ENCODE measurements at places on chromosomes 1 and 21. TPM values are rescaled to one million over a fixed set of nuclear protein-coding genes. Genes with fewer than 3 reads are reported as not detected.

DNA sequence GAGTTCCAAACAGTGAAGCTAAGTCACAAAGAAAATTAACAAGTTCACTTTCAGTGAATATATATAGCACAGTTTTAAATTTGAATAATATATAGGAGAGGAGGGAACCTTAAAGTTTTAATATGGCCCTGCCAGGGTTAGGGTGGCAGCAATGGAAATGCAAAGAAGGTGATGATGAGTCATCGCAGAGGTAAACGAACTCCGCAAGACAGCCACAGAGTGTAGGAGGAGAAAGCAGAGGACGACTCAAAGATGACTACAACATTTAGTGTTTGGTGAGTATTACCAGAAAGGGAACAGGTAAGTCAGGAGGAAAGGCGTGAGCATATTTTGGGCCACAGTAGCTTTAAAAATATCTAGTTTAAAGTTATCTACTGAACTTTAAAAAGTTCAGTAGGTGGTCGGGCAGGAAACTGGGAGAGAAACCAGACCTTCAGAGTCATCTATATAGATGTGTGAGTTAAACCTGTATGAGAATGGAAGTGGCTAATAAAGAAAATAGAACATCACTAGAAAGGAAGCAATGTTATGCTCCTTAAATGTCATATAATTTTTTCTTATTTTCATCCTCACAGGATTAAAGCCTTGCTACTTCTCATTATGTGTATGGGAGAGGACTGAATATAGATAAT is 75.7 kb downstream of the UCHL5 start:
- no peak for DNase-seq

GRCh38 chr1:62494137-62494536 is 57.3 kb downstream of the USP1 start:
- DNase-seq = no peak

DNA sequence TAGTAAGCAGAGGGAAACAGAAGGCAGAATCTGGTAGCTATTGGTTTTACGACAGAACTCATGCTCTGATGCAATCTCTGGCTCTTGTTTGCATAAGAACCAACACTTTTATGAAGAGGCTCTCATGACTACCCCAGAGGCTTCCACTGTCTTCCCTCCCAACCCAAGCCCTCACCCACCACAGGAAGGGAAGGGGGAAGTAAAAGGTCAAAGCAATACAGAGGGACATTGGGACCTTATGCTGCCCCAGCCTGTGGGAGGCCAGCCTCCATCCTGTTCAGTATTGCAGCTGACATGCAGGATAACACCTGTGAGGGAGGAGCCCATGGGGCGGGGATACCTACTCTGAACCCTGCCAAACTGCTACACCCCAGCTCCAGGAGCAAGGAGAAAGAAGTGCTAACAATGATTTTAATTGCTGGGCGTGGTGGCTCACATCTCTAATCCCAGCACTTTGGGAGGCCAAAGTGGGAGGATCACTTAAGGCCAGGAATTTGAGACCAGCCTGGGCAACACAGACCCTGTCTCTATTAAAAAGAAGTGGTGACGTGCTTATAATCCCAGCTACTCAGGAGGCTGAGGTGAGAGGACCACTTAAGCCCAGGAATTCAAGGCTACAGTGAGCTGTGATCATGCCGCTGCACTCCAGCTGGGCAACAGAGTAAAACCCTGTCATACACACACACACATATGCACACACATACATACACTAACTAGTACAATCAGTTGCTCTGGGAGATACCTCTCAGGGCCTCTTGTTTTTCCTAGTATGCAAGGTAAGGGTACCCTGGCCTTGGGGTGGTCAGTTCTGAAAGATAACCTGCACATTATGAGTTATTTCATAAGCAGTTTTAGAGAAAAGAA is 9.5 kb downstream of the MR1 start:
- DNase-seq = no peak

GRCh38 chr1:243946946-243947345 is 96.9 kb upstream of the AKT3 start:
- DNase-seq = no peak

- DNase-seq = no peak
These were observed 109.1 kb downstream of the SLC45A1 start for GRCh38 chr1:8426996-8427395.

LAMC1 gene
- total RNA-seq = 0.33 TPM

EFCAB14 gene
- 119 TPM for total RNA-seq

KPRP gene
- total RNA-seq = not detected

MAP1LC3C gene
- not detected for total RNA-seq

SIPA1L2 gene
- 2.3 TPM for total RNA-seq

DPT gene
- not detected for total RNA-seq

FCRL5 gene
- 3.6 TPM for total RNA-seq

All from natural killer cell (primary cell).